ENCODE measurements at places on chromosomes 3 and 15. TPM values are rescaled to one million over a fixed set of nuclear protein-coding genes. Genes with fewer than 3 reads are reported as not detected.

Gene SSUH2
- 0.21 TPM for total RNA-seq

DNA sequence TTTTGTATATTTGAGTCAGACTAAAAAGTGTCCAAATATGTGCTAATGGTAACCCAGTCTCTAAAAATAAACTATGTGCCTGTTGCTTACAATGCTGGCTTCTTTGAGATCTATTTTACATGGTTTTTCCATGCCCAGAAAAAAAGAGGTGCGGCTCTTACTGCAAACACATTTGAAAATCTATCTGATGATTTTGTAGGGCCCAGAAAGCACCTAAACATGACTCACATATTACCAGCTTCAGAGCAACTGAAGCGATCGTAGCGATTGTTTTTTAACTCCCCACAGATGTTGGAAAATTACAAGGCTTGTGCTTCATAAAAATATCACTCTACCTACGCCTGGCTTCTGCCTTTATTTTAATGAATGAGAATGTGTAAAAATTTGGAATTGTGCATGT, 53.5 kb downstream of the SUCNR1 start:
- DNase-seq: no peak

DNA sequence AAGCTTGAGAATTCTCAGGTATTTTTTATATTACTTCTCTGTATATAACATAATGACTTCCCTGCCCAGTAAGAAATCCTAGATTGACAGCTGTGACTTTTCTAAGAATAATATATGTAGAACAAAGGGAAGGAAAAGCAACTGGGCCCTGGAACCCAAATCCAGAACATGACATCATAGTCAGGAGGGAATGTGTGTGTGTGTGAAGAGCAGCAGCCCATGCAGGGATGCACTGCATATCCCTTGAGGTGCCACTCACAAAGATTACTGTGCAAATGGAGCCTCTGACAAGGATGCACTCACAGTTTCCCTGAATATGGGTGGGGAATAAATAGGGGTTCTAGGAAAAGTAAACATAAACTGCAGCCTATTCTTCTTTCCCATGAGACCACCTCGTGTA, 279.5 kb downstream of the NEK10 start:
- no peak for DNase-seq

Gene CPLX3
- total RNA-seq: not detected

All from endothelial cell (in vitro differentiated cells).